CD4-positive, alpha-beta T cell (primary cell): ENCODE measurements at places on chromosomes 6 and 20.

GRCh38 chr6:14582749-14583148, 465.2 kb downstream of the CD83 start:
- no peak for DNase-seq

- DNase-seq, result peak; percentile 82
Observed at GRCh38 chr20:8043687-8044282, 24.2 kb upstream of the TMX4 start.

DNA sequence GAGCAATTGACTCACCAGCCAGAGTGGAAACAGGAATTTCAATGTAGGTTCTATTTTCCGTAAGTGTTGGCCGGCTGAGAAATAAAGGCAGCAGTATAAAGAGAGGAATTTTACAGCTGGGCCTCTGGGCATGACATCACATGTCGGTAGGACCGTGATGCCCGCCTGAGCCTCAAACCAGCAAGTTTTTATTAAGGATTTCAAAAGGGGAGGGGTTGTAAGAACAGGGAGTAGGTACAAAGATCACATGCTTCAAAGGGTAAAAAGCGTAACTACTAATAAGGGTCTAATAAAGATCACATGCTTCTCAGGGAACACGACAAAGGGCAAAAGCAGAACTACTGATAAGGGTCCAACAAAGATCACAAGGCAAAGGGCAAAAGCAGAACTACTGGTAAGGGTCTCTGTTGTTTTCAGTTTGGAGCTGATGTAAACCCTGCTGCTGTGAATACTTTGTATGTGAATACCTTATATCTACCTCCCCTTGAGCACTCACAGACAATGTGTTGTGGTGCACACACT, 9.0 kb upstream of the TULP4 start:
- DNase-seq, result no peak

GRCh38 chr20:7792150-7792869, 147.9 kb downstream of the HAO1 start:
- DNase-seq, result no peak

DNA sequence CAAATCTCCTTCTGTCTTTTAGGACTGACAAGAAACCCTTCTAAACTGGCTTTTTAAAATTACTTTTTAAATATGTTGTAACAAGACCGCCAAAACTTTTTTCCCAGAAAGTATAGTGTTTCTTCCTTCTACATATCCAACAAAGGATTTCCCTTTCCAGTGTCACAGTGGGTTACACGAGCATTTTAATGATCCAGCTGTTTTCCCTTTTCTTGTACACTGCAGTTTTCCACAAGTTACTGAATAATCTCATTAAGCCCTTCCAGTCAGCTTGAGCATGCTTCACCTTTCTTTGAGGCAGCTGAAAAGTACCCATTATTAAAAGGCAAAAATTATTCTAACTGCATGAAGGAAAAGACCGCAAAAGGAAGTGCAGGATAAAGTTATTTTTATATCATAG, 48.6 kb downstream of the CD24 start:
- DNase-seq, result no peak

- no peak for DNase-seq
Observed at GRCh38 chr6:43593938-43594337, 18.0 kb downstream of the POLH start.

DNA sequence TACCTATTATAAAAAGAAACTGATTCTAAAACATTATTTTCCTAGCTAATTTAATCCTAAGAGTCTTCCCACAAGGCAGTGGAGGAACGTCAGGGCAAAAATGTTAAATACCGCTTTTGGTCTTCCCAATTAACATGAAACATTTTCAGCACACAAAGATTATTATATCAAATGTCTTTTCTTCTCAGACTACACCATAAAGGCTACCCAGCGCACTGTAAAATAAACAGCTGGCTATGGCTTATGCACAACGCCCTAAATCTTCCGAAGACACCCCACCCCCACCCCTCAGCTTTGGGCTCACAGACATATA, 1.0 kb downstream of the NUDT3 start:
- no peak for DNase-seq

DNA sequence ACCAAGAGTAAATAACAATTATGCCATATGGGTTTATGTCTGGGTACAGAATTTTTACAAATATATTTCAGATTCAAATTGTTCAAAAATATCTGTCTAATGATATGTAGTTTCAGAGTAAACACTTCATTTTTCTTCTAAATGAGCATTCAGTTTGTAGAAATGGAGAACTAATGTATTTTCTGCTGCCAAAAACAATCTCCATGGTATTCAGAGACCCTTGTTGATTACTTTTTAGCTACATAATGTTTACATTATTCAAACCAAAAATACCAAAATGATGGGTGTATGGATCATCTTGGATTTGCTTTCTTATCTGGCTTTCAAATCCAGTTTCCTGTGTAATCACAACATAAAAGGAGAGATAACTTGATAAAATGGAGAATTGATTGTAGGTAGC, 576.0 kb upstream of the CDH4 start:
- no peak for DNase-seq

- no peak for DNase-seq
Observed at GRCh38 chr20:57070296-57070695, 196.1 kb downstream of the BMP7 start.

DNA sequence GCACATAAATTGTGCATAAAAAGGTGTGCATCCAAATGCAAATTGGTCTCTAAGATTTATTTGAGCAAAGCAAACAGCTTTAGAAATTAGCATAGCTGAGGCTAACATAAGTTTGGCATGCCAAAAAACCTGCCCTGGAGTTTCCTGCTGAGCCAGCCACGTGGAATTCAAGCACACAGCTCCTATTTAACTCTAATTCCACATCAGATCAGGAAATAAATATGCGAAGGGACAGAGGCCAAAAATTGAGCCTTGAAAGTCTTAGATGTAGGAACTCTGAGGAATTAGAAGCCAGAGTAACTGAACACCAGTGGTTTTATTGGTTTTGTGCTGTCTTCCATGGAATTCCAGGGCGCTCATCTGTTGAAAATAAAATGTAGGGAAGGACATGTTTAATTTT, 19.6 kb downstream of the SOBP start:
- DNase-seq, result no peak

DNA sequence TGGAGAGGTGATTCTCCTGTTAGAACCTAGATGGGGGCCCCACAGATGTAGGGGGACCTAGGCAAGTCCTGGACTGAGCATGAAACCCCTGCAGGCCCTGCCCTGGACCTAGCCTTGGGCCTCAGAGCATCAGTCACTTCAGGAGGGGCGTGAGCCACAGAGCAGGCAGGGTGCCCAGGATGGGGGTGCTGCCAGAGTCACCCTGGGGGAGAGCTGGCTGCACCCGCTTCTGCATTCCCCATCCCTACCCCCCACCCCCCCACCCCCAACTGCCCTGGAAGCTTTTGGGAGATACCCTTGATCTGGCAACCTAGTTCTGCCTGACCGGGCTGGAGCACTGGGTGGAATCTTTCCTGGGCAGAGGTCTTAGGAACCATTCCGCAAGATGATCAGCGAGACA, 125.6 kb downstream of the GRM4 start:
- no peak for DNase-seq

DNA sequence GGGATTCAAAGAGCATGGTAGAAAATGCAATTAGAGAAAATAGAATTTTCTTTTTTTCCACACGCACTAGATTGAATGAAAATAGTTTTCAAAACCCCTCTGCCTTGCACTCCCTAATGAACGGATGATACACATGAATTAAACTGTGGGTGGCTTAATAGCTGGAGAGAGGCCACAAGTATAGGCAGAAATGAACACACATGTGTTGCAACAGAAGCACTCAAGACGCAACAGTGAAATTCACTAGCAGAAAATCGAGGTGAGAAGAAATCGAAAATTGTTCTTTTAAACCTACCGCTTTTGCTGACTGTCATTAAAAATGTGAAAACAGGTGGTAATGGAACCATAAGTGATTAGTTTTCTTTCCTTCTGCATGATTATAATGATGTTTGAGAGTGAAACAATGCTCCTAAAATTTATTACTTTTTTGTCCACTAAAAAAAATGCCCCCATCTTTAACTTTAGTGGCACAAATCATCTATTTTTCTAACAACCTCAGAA, 80.1 kb upstream of the SHLD1 start:
- no peak for DNase-seq

DNA sequence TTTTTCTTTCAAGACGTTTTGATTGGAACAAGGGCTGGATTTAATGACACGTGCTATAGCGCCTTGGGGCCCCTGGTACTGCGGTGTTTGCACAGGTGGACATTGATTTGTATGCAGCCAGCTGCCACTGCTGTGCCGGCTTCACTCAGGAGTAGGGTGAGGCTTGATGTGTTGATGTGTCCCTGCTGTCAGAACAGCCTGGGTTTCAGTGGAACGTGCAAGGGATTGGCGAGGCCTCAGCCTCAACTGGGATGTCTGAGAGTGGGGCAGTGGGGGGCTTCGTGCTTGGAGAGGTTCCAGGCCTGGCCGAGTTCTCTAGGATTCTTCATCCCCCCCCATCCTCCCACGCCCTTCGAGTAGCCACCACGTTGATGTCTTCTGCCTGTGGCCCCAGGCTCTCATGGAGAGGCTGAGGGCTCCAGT, 23.0 kb downstream of the PYGB start:
- DNase-seq, result no peak

DNA sequence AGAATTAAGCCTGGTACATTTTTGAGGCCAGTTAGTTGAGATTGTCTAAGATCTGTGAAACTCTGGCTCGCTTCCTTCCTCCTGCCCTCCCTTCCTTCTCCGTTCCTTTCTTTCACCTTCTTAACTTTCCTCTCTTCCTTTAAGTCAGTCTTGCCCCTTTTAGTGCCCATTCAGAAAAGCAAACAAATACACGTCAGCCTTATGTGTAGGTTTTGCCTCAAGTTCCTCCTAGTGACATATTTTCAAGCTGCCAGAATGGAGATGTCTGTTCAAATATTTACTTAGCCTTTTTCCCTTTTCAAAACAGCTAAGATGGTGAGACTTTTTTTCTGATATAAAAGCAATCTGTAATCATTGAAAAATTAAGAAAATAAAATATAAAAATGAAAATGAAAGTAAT, 178.4 kb downstream of the FARS2 start:
- no peak for DNase-seq

DNA sequence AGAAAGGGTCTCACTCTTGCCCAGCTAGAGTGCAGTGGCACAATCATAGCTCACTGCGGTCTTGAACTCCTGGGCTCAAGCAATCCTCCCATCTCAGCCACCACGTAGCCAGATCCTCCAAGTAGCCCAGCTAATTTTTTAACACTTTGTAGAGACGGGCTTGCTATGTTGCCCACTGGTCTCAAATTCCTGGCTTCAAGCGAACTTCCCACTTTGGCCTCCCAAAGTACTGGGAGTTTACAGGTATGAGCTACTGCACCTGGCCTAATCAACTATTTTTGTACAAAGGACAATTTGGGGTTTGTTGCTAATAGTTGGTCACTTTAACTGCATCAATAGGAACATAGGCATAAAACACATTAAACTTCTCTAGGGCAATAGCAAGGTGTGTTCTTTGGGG, 29.9 kb upstream of the SYNCRIP start:
- no peak for DNase-seq

DNA sequence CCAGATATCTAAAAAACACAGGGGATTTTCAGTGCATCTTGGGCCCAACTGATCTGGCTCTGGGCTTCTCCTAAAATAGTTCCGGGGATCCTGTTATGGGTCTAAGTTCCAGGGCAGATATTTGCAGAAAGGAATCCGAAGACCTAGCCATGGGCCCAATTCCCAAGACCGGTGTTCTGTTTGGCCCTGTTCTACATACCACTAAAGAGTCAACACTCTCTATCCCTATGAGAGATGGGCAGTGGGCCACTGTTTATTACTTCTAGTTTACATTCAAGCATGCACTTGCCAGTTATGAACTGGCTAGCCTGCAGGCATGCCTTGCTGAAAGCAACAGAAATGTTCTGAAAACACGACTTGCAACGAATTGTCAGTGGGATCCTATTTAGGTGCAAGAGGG, 87.4 kb upstream of the PLCB4 start:
- no peak for DNase-seq

- DNase-seq, result no peak
Observed at GRCh38 chr6:31081872-31082271, 30.5 kb downstream of the C6orf15 start.

- DNase-seq, result no peak
Observed at GRCh38 chr6:165649166-165650137, 13.6 kb downstream of the PDE10A start.

- DNase-seq, result no peak
Observed at GRCh38 chr6:44534291-44534690, 146.8 kb downstream of the CDC5L start.
